ENCODE measurements at places on chromosomes 5 and 9.
A peak's percentile ranks its signal among the peaks of the same experiment; 100 is the strongest.

DNA sequence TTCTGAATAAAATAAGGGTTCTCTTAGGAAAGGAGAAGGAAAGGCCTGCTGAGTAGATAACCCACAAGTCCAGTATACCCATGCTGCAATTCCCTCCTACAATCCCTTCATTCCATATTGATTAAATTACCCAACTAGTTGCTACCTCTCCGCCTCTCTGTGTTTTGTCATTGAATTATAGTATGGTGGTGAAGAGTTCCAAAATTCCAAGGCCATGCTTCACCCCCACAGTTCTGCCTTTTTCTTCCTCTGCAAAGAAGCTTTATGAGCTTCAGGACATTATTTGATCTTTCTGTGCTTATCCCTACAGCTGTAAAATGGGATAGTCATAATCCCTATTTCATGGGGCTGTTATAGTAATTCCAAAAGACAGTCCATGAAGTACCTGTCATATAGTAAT lies 215.6 kb downstream of the ACTL7B start:
- DNase-seq, result no peak

- no peak for DNase-seq
Measured at GRCh38 chr9:92496396-92497176, 14.3 kb upstream of the ASPN start.

DNA sequence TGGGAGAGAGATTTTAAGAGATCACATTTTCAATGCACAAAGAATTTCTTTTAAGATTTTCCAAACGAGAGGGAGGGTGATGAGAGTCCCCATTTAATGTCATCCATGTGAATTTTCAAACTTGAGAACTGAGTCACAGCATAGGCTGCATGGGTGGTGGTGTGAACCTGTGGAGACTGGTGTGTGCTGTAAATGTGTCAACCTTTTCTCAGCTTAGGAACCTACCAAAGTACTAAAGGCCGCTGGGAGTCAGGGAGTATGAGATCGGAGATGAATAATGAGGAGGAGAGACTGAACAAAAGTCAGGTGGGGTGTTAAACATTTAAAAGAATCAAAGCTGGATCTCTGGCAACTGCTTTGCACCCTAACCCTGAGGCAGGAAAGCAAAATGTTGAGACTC lies 7.5 kb downstream of the ALDH1A1 start:
- DNase-seq, result no peak

GRCh38 chr5:11387382-11387781 lies 516.9 kb downstream of the CTNND2 start:
- DNase-seq, result no peak

GRCh38 chr9:106745876-106746275 lies 117.1 kb upstream of the ZNF462 start:
- no peak for DNase-seq

DNA sequence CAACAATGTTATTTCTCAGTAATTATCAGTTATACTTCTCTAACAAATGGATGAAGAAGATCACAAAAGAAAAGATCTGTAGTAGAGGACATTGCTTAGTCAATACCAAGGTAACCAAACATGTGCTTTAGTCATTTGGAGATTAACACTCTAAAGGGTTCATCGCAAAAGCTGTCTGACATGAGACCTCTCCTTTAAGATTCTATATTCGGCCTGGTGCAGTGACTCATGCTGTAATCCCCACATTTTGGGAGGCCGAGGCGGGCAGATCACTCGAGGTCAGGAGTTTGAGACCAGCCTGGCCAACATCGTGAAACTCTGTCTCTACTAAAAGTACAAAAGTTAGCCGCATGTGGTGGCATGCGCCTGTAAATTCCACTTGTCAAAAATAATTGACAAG lies 18.3 kb upstream of the CKMT2 start:
- DNase-seq, result no peak

- DNase-seq, result no peak
Measured at GRCh38 chr9:13674926-13675637, 395.6 kb upstream of the MPDZ start.

GRCh38 chr5:168085261-168086031 lies 206.0 kb upstream of the WWC1 start:
- DNase-seq, result no peak

- peak; percentile 95 for DNase-seq
Measured at GRCh38 chr5:1792842-1793266, 6.8 kb downstream of the MRPL36 start.

- no peak for DNase-seq
Measured at GRCh38 chr9:6488395-6488794, 75.4 kb downstream of the UHRF2 start.

GRCh38 chr9:99592834-99593574 lies 228.7 kb upstream of the NR4A3 start:
- DNase-seq, result peak; percentile 23

- DNase-seq, result peak; percentile 24
Measured at GRCh38 chr5:66230551-66230950, 86.5 kb downstream of the SREK1 start.

Data from Kasumi-1 (cell line).